Left renal cortex interstitium (tissue), 4 donors: ENCODE measurements at places on chromosomes 12 and 14.

DNA sequence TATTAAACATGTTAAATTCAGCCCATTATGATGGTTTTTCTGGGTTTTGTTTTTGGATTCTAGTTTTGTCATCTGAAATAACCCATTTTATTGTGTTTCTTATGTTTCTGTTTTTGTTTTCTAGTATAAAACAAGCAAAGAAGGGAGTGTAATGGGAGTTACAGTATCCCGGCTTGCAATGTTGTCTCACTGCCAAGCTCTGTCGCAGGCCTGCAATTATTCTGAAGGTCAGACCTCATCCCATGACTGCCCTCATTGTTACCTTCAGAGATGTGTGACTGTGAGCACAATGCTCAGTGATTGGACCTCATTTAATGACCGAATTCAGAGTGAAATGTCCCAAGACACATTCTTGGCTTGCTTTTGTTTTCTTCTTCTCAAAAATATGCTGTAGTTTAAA is 73.0 kb upstream of the ATF1 start:
- DNase-seq = no peak

DNA sequence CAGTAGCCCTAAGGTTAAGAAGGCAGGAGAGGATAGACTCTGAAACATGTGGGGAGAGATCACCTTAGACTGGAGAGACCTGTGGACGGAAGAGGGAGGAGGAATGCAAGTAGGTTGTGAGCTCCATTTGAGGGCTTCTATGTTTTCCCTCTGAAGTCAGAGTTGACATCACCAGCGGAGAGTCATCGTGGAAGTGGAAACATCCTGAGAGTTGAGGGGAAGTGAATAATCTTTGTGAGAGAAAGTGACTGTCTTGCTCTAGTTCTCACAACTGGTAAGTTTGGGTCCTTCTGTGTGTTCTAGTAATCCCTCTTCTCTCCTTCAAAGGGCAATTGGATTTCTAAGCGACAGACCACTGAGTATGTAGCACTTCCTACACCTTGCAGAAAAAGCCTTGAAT is 103.6 kb upstream of the CCND2 start:
- no peak for DNase-seq

DNA sequence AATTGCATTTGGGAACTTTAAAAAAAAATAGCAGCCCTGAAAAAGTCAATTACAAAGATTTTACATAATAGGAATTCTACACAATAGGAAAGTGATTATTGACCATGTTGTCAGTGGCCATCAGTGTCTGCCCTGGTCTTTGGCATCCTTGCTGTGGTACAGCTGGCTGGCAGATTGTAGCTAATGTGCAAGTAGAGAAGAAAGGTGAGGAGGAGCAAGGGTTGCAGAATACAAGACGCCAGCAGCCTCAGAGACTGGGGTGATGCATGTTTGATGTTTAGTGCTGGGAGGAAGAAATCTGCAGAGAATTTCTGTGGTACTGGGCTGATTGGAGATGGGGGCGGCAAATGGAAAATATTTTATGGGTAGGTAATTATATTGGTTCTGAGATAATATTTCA is 322.9 kb downstream of the TMEM117 start:
- DNase-seq = no peak

DNA sequence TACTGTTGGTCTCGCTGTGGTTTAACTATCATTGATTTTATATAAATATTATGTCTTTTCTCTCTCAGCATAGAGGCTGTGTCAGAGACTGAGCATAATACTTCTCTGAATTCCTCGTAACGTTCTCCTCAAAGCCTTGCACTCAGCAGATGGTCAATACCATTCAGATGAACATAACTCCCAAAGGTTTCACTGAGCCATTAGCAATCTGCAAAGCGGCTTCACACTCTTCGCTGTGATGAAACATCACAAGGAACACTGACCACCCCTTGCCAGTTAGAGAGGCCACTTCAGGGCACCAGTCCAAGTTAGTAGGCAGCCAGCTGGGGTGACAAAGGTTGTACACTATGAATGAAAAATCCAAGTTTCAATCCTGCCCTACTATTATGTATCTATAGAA is 30.1 kb upstream of the STON2 start:
- no peak for DNase-seq

GRCh38 chr12:58443981-58444371 is 476.3 kb downstream of the LRIG3 start:
- DNase-seq = no peak

DNA sequence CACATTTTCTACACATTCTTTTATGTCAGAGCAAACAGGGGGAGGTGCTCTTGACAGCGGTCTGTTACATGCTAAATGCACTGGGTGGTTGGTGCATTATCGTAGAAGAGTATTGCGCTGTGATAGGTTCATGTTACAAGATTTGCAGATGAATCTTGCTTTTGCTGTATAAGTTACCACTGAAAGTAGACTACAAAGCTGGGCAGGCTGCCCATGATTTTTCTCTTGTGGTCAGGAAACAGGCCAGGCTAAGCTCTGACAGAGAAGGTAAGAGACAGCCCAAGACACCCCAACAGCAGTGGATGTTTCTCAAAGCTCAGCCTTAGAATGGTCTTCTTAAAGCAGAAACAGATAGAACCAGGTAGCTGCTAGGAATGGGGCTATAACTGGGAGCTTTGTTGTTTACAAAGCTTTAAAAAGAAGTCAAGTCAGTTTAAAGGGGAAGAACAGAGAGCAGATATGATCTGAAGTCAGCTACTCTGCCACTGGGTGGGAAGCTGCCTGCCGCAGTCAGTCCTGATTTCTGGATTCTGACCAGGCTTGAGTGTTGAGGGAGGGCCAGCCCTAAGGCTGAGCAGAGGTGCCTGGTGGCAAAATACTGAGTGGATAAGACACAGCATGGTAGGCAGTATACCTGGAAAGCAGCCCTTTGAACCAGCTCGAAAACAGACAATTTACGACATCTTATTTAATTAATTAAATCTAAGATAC is 9.4 kb downstream of the KCNA1 start:
- DNase-seq = no peak

DNA sequence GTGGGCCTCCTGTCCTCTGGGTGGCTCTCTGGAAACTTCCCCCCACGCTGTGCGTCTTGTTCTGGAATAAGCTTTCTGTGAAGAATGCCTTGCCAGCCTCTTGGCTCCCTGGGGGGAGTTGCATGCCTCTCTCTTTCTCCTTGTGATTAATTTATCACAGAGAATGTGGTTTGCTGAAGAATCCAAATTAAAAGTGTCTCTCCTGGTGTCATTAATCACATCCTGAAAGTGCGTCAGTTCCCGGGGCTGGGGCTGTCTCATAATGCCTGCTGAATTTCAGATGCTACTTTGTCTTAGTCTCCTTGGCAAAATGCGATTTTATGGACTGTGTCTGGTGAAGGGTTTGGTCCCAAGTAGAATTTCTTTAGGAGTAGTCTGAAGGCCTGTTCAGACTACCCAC is 787.7 kb upstream of the TMEM132C start:
- no peak for DNase-seq

- no peak for DNase-seq
Observed at GRCh38 chr12:124411281-124411878, 116.5 kb downstream of the RFLNA start.

GRCh38 chr14:94306047-94306978 is 13.2 kb upstream of the SERPINA10 start:
- no peak for DNase-seq

DNA sequence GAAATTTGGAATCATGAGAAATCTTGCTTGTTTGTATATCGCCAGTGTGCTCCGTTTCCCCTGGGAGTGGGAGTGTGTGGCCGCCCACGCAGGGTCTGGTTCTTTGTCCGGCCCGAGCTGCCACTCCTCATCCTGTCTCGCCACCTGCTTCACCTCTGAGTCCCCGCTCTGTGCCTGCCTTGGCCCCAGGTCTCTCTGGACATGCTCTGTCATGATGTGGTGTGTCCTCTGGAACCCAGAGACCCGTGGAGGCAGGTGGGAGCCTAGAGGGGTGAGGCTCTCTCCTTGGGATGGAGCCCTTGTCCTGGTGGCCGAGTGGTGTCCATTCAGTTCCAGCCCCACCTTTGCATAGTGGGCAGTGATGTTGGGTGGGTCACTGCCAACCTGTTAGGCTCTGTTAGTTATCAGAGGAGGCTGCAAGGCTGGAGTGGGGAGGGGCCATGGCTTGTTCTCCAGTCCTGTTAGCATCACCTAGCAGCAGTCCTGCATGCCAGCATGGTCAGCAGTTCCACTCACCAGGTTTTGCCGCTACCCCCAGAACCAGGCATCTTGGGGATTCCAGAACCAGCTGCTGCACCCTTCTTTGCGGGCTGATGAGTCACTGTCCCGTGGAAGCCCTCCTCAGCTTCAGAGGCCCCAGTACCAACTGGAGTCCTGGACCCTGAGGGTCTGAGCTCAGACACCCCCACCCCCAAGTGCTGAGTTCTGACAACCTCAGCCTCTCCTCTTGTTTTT is 76.5 kb downstream of the EP400 start:
- no peak for DNase-seq

DNA sequence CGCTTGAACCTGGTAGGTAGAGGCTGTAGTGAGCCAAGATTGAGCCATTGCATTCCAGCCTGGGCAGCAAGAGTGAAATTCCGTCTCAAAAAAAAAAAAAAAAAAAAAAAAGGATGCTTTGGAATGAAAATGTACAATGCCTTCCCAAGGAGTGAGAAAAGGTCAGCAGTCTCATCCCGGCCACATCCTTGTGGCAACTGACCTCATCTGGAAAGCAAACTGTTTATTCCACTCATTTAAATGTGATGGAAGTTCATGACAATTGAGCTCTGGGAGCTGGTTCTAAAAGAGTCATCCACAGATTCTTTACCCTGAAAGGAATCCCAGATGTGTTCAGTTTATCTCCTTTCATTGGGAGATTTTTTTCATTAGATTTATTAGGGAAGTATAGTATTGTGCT is 19.4 kb upstream of the LIMA1 start:
- no peak for DNase-seq
